ENCODE measurements at places on chromosomes 12 and 14. TPM values are rescaled to one million over a fixed set of nuclear protein-coding genes. Genes with fewer than 3 reads are reported as not detected.

CCDC177 gene
- not detected for total RNA-seq

POTEG gene
- not detected for total RNA-seq

DENND5B gene
- total RNA-seq: 22.7 TPM

PDZRN4 gene
- total RNA-seq: not detected

SMOC1 gene
- total RNA-seq: 0.36 TPM

TMPRSS12 gene
- not detected for total RNA-seq

PYGL gene
- 104 TPM for total RNA-seq

PRR4 gene
- 2.2 TPM for total RNA-seq

LIN52 gene
- 6.2 TPM for total RNA-seq

PMCH gene
- not detected for total RNA-seq

TROAP gene
- 2.7 TPM for total RNA-seq

CISTR gene
- total RNA-seq: not detected

TCL1A gene
- not detected for total RNA-seq

TTC5 gene
- 26.1 TPM for total RNA-seq

B4GALNT3 gene
- 3.6 TPM for total RNA-seq

FRMD6 gene
- total RNA-seq: 498 TPM

DENR gene
- 62.9 TPM for total RNA-seq

PGF gene
- 3.5 TPM for total RNA-seq

SCNN1A gene
- total RNA-seq: 1.3 TPM

DPPA3 gene
- total RNA-seq: not detected

SLC25A21 gene
- total RNA-seq: 1.5 TPM

GALNT16 gene
- total RNA-seq: 6.3 TPM

KRT83 gene
- total RNA-seq: not detected

RASSF9 gene
- 0.68 TPM for total RNA-seq

SYNDIG1L gene
- not detected for total RNA-seq

CD9 gene
- 46.0 TPM for total RNA-seq

ASIC1 gene
- 8.2 TPM for total RNA-seq

TGFB3 gene
- total RNA-seq: 31.1 TPM

Data from astrocyte (in vitro differentiated cells and primary cell).